Smooth muscle cell of the umbilical artery (primary cell): ENCODE measurements at places on chromosomes 5 and 9. TPM values are rescaled to one million over a fixed set of nuclear protein-coding genes. Genes with fewer than 3 reads are reported as not detected.

The SUSD3 gene
- 0.37 and 0.59 TPM in 2 replicates for total RNA-seq

The LCN2 gene
- total RNA-seq, result not detected in 2 replicates

The PKD2L2 gene
- total RNA-seq, result not detected in 2 replicates

The RMRP gene
- 680 and 5,299 TPM in 2 replicates for total RNA-seq

The C8G gene
- 0.59 TPM in 1 of 2 replicates, not detected in the other for total RNA-seq

The FAM78A gene
- total RNA-seq, result 0.74 and 0.89 TPM in 2 replicates

The RGMB gene
- total RNA-seq, result 28.5 and 83.9 TPM in 2 replicates
